Ureter (tissue), 1 donor: ENCODE measurements at places on chromosomes 16 and 17.

- peak; percentile 56 for DNase-seq
Measured at GRCh38 chr16:29804455-29805231, 1.7 kb upstream of the MAZ start.

- DNase-seq, result no peak
Measured at GRCh38 chr17:66190738-66191592, 968 bp downstream of the CEP112 start.

GRCh38 chr17:43530288-43531081 is 15.7 kb downstream of the ETV4 start:
- DNase-seq, result peak; percentile 70

DNA sequence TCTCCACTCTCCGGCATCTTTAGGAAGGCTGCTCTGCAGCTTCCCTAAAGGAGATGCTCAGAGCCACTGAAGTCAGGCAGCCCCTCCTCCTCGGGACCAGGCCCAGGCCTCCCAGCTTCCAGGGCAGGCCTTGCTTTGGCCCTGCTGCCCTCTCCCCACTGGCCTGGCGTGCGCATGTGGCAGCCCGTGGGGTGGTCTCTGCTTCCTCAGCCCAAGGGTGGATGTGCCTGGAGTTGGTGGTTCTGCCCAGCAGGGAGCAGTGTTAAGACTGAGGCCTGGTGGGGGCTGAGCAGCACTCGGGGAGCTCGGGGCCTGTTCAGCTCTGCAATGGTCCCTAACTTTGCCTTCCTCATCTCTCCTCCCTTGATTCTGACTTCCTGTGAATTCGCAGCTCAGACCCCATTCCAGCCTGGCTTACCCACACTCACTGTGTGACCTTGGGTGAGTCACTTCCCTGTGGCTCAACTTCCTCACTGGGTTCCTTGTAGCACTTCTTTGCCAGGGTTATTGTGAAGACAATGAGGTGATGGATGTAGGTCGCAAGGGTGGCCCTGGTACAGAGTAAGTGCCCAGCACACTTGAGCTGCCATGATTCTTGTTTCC is 63.2 kb downstream of the NKD1 start:
- DNase-seq, result no peak

- DNase-seq, result no peak
Measured at GRCh38 chr17:79765708-79766107, 12.2 kb upstream of the CBX2 start.

GRCh38 chr16:21161211-21161610 is 2.7 kb downstream of the LDAF1 start:
- no peak for DNase-seq

GRCh38 chr16:57997176-57997527 is 3.3 kb downstream of the ZNF319 start:
- no peak for DNase-seq

GRCh38 chr17:80650751-80651518 is 106.3 kb downstream of the RPTOR start:
- no peak for DNase-seq

GRCh38 chr17:37768438-37768837 is 23.6 kb upstream of the HNF1B start:
- DNase-seq, result no peak

- DNase-seq, result no peak
Measured at GRCh38 chr16:21192991-21193390, 18.4 kb downstream of the ZP2 start.

DNA sequence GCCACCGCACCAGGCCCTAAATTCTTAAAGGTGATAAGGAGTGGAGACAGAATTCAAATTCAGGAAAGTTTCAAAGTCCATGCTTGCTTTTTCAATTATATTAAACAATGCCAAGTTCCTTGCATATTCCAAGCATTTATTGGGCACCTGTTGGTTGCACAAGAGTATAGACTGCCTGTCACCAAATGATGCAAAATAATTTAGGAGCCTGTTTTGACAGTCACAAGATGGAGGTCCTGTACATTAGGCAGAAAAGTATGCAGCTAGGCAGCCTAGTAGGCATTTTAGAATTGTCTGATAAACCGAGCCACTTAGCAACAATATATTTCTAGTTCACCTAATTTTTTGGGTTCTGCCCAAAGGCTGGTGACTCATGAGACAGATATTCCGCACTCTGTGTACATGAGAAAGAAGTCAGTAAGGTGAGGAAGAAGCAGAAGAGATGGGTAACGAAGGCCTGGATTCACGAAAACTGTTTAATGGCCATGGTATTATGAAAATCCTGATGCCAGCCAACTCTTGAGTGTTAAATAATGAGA is 7.3 kb downstream of the ACACA start:
- no peak for DNase-seq

GRCh38 chr16:52526116-52526828 is 20.7 kb downstream of the TOX3 start:
- no peak for DNase-seq

- peak; percentile 64 for DNase-seq
Measured at GRCh38 chr17:77772461-77772897, 186.0 kb upstream of the TNRC6C start.

GRCh38 chr17:45895304-45895968 is 1.1 kb downstream of the MAPT start:
- DNase-seq, result no peak

DNA sequence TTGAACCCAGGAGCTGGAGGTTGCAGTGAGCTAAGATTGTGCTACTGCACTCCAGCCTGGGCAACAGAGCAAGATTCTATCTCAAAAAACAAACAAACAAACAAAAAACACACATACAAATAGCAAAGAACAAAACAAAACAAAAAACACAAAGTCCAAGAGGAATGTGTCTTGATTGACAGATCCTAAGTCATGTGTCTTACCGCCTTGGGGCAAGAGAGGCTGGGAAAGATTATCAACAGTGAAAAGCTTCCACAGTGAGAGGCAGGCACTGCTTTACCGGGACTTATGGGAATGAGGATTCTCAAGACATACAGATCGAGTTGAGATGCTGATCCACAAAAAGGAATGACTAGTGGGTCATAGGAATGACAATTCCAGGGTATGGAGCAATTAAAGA is 62.7 kb upstream of the GAS7 start:
- no peak for DNase-seq

- peak; percentile 93 for DNase-seq
Measured at GRCh38 chr17:75633486-75634375, 497 bp downstream of the SMIM5 start.

GRCh38 chr17:30368912-30369720 is 9.6 kb upstream of the CPD start:
- no peak for DNase-seq

DNA sequence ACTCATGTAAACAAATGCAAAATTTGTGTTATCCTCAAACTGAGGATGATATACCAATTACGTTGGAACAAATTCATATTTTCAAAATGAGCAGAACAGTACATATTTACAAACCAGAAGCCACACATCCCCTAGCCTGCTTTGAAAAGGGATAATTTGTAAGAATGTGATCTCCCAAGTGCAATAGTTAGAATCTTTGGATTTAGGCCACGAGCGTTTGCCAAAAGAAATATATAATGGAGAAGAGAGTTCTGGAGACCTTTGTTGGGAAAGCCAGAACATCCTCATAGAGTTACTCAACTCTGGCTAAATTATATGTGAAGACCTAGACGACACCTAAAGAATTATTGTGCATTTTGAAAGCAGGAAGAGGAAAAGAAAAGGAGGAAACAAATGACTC is 449.3 kb downstream of the KCNJ2 start:
- no peak for DNase-seq

DNA sequence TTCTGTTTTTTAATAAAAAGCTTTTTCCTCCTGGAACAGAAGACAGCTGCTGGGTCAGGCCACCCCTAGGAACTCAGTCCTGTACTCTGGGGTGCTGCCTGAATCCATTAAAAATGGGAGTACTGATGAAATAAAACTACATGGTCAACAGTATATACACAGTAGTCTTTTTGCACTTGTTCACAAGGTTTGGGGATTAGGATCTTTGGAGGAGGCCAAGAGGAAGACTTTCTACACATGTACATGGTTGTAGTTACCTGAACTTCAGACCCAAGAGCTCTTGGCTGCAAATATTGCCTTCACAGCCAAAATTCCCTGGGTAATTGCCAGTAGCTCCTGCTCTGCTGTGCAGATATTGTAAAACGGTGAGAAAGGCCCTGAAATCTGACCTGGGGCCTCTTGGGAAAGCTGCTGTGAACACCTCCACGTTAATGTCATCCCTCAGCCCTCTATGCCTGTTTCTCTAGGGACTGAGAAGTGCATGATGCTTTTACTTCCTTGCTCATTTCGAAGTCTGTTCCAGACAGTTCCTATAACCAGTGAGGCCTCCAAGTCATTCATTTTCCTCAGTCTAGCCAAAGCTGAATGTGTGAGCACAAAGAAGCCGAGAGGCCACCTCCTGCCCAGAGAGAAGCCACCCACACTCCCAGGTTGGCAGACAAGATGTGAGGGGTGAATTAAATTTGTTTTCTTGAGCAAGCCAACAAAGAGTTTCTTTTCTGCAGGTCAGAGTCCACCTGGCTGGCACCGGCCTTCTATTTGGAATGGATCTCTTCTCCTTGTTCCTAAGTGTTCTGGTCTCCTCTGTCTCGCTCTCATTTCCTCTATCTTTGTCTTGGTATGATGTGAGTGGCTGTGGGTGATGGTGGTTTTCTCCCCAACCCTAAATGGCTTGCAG is 15.9 kb downstream of the ANKRD40 start:
- no peak for DNase-seq

DNA sequence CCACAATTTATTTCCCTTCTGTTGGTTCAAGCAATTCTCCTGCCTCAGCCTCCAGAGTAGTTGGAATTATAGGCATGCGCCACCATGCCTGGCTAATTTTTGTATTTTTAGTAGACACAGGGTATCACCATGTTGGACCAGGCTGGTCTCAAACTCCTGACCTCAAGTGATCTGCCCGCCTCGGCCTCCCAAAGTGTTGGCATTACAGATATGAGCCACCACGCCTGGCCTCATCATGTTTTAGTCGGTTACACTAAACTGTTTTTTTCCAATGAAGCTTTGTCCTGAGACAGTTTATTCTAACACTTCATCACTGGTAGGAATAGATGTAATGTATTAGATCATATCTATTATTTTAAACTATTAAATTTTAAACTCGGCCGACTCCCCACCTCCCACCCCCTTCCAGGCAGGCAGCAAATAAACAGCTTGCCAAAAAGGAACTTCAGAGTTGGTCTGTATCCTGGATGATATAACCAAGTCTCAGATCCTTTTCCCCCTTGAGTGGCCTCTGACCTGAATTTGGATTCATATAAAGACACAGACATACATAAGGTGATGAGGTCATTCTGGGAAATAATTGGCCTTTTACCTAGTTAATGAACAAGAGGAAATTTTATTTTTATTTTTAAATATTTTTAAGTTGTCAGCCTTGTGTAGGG is 18.4 kb upstream of the CORO6 start:
- DNase-seq, result no peak

GRCh38 chr17:55708175-55708974 is 14.3 kb downstream of the TMEM100 start:
- DNase-seq, result no peak

GRCh38 chr17:30716461-30717290 is 107.8 kb downstream of the CRLF3 start:
- DNase-seq, result no peak

DNA sequence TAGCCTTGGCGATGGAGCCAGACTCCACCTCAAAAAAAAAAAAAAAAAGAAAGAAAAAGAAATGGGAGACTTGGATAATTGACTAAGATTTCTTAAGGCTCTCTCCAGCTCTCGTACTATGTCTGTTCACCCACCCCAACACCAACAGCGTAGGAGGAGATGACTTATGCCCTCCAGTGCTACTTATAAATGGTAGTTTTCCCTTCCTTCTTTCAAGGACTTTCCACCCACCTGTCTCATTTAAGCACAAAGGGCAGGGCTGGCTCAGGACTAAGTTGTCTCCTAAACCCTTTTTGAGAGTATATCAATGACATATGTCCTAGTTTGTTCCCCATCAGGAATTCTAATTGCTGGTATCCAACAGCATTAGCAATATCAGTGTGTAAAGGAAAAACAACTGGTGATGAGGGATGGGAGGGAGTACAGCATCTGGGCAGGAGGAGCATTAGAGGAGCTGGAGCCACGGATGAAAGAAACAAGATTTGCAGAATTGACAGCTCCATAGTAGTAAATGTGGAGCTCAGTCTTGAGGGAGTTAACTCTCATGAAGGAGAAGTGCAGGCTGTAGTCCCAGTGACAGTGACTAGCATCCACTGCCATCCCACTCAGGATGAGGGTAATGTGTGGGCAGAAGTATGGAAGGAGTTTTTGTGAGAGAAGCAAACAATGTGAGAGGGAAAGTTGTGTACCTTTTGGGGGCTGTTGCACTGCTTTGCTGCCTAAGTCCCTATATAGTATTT is 17.2 kb downstream of the UBE2Z start:
- DNase-seq, result no peak

DNA sequence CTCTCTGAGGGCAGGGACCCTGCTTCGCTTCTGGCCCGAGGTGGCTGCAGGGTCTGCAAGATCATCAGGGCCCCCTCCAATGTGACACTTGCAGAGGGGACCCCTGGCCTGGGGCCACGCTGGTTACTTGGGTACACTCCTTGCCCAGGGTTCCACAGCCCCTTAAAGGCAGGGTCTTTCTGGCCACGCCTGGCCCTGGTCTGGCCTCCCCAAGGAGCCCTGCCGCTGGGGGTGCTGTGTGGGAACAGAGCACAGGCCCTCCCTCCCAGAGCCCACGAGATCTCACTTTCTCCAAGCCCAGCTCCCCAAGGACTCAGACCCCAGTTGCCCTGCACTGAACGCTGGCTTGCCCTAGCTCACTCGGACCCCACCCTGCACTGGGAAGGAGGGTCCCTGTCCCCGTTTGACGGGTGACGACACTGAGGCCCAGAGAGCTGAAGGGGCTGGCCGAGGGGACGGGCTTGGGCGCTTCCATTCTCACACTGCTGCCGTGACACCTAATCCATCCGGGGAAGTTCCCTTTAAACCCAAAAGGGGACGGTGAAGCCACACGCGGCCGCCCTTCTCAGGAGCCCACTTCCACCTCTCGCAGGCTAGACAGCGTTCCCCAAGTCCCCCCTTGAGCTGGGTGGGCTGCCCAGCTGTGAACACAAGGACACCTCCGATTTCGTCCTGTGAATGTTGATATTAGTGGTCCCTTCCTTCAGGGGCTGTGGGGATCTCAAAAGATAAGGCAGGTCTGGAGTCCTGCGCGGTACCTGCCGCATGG is 26.9 kb upstream of the OSGIN1 start:
- DNase-seq, result no peak
